ENCODE measurements at places on chromosomes 7 and 10.
A peak's percentile ranks its signal among the peaks of the same experiment; 100 is the strongest.

DNA sequence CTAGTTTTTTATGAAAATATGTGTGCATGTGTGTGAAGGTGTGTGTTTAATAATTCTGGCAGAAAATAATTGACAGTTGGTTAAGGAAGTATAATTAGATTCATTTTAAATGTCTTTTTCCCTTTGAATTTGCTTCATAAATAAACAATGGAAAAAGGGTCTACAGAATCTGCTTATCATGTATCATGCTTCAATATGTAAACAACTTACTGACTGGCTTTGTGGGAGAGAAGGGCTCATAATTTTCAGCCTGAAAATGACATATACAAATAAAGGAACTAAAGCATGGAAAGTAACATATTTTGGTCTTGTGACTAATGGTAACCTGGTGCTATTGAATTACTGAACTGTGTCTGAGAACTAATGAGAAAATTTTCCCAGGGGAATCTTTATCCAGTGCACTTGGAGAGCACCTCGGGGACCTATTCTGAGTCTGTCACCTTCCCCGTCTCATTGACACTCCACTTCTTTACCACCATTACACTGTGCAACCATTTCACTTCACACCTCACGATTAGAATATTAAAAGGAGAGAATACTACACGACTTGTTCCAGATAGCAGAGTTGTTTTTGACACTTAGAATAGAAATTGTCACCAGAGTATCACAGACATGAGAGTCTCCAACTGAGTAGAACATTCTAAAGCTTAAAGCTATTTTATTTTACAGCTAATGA lies 298.6 kb downstream of the TFEC start:
- no peak for DNase-seq

DNA sequence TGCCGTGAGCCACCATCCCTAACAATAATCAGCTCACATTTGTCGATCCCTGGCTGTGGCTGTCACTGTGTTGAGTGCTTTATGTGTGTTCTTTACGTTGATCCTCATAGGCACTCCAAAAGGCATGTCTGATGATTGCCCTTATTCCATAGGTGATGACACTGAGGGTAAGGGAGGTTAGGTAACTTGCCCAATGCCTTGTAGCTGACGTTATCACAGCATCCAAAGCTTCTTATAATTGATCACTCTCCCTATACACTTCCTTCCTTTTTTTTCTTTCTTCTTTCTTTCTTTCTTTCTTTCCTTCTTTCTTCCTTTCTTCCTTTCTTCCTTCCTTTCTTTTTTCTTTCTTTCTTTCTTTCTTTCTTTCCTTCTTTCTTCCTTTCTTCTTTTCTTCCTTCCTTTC lies 41.9 kb upstream of the SMARCD3 start:
- no peak for DNase-seq

GRCh38 chr7:30613366-30614325 lies 19.0 kb downstream of the GARS1 start:
- DNase-seq: no peak

GRCh38 chr7:732556-732955 lies 5.5 kb upstream of the PRKAR1B start:
- no peak for DNase-seq

DNA sequence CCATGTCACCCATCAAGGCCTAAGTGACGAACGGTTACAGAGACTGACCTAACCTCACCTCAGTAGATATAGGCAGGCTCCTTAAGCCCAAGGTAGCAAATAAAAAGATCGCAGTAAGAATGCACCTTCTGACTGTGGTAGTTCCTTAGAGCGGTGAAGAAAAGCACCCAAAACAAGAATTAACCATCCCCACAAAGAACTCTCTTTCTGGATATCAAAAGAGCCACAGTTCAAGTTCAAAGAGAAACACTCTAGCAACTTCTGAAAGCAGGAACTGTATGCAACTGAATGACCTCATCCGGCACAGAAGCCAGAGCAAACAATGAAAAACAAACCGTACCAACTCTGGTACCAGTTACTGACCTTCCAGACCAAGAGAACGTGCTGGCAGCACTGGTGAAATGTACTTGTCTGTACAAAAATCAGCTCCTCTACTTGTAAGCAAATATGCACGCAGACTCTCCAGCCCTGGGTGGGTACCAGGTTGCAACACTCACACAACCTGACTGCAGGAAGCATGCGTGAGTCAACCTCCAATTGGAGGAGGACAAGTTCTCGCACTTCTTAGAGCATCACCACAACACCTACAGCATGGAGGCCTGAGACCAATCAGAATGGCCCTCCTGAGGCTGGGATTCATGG lies 202.7 kb downstream of the FAM107B start:
- DNase-seq: peak; percentile 81

- no peak for DNase-seq
Measured at GRCh38 chr7:28847176-28847575, 111.0 kb downstream of the TRIL start.

- DNase-seq: no peak
Measured at GRCh38 chr10:47115322-47115721, 184.7 kb upstream of the GDF10 start.

- no peak for DNase-seq
Measured at GRCh38 chr10:107585630-107586029, 421.1 kb upstream of the SORCS1 start.

All from activated CD8-positive, alpha-beta memory T cell treated with anti-CD3 and anti-CD28 coated beads for 24 hours (primary cell).